ENCODE measurements at places on chromosomes 16 and 17. TPM values are rescaled to one million over a fixed set of nuclear protein-coding genes. Genes with fewer than 3 reads are reported as not detected.

GRCh38 chr16:22786691-22787090 lies 27.3 kb upstream of the HS3ST2 start:
- no peaks in the 10 kb centered on the region for H3K27me3 ChIP-seq
- no peak for DNase-seq
- H3K27ac ChIP-seq, result no peak overlapping the region

The HOXB3 gene
- 30.0 TPM for total RNA-seq

The CAMKK1 gene
- total RNA-seq, result 9.7 TPM

The PLLP gene
- total RNA-seq, result 3.2 TPM

- peak overlapping the region; percentile 44 for H3K4me3 ChIP-seq
- no peak overlapping the region for H3K27ac ChIP-seq
- no peaks in the 10 kb centered on the region for H3K36me3 ChIP-seq
- peak; percentile 84 for DNase-seq
- peaks cover 24% of the 10 kb centered on the region for H3K4me1 ChIP-seq
These were observed 1.4 kb downstream of the NOTUM start for GRCh38 chr17:81959362-81960129.

Data from sigmoid colon (tissue), 7 donors.